CD4-positive, alpha-beta T cell (primary cell): ENCODE measurements at places on chromosomes 1 and 21.

- peak; percentile 14 for DNase-seq
Measured at GRCh38 chr1:227318016-227318852, at the start of gene CDC42BPA. CDC42BPA (minus strand) TSS chr1:227318492; CDS start chr1:227317182, 1,310 bp downstream.

- no peak for DNase-seq
Measured at GRCh38 chr1:3831689-3832088, 25.3 kb downstream of the CEP104 start.

DNA sequence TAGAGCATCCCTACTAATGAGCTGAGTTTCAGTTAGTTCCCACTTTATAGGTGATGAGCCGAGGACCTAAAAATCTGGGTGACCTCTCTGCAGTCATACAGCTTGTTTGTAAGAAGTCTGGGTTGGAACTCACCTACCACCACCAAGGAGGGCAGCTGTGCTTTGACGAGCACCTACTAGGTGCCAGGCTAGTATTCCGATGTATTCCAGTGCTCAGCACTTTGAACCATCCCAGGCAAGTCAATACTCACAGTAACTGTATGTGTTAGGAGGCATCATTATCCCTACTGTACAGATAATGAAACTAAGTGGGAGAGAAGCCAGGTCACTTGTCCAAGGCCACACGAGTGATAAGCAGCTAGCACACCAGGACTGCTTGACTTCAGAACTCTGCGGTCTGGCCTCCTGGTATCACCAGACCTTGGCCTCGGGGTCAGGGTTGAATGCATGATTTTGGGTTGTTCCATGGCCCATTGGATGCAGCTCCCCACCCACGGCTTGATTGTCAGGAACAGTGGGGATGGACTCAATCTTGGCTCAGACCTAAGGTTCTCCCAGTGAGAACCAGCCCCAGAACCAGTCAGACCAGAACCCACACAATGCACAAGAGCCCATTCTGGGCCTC is 20.7 kb downstream of the ECE1 start:
- no peak for DNase-seq

- DNase-seq = no peak
Measured at GRCh38 chr1:248737457-248737856, 18.1 kb downstream of the LYPD8 start.
